ENCODE measurements at places on chromosomes 12 and 14.

DNA sequence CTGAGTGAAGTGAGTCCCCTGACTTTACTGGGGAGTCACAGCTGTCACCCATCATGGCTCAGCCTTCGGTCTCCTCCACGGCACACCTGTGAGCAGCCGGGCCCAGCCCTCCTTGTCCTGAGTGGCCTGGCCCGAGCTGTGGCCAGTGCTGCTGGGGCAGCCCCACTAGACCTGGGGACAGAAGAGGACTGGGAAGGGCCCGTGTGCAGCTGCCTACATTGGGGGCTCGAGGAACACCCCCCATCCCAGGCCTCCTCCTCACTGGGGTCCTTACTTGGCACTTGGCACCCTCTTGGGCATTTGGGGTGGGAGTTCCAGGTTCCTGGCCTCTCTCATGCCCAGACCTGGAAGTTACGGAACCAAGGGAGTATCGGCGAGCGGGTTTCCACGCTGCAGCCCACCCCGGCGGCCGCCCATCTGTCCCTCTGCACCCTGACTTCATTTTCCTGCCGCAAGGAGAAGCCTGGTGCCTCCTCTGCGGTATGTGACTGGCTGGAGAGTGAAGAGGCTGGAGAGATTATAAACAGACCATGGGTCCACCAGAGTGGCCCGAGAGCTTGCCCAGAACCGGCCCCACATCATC lies 179.7 kb downstream of the KIF26A start:
- no peak for DNase-seq

DNA sequence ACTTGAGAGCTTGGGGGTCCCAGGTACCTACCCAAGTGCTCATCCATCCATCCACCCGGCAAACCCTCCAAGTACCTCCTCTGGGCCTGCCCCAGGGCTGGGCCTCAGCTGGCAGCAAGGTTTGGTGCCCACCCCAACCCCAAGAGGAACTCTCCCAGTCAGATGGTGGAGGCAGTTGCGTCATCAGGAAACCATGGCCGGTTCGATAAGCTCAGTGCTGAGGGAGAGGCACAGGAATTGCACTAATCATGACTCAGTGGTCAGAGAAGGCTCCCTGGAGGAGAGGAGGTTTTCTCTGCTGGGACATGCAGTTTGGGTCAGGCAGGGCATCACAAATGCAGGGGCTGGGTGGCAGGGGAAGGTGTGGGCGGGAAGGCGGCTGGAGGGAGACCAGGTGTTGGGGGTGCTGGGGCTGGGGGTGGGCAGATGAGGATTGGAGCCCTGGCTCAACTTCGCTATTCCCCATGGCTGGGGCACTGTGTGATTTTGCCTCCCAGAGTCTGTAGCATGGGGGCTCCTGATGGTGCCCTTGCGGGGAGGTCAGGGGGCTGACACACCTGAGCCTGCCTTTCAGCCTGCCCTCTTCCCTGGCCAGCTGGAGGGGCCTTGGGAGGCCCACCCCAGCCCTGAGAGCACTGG lies 32.2 kb downstream of the SH2B3 start:
- DNase-seq, result no peak

- no peak for DNase-seq
Observed at GRCh38 chr14:94690896-94691659, 78.8 kb downstream of the GSC start.

DNA sequence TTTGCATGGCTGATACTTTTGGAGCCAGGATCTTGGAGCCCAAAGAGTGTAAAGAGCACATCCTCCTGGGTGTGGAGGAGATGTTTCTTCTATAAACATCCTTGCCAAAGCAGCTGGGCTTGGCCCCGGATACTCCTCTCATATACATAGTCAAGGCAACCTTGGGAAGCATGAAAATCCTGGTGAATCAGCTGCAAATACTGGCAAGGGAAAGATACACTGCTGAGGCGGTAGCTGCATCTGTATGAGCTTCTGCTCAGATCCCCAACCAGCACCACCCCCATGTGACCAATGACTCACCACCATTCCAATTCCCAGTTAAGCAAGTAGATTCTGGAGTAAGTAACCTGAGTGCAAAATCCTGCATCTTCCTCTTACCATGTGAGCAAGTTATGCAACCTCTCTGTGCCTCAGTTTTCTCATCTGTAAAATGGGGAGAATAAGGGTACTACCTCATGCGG lies 567.4 kb downstream of the MED13L start:
- DNase-seq, result no peak

GRCh38 chr14:103315351-103315911 lies 18.6 kb upstream of the EIF5 start:
- no peak for DNase-seq

DNA sequence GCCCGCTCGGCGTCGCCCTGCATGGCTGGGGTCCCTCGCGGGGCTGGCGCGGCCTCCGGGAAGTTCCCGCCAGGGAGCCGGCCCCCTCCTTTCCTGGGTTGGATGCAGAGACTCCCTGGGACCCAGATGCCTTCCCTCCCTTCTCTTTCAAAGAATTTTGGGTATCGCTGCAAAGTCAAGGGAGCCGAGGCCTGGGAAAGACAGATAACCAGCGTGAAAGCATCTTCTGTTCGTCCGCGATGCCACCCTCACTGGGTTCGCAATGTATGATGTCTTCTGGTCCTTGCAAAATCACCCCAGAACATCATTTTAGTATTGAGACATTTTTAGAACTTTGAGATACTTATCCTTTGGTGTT lies 451 bp downstream of the IRAK3 start:
- no peak for DNase-seq

GRCh38 chr12:867905-868304 lies 81.6 kb downstream of the RAD52 start:
- DNase-seq, result no peak

- DNase-seq, result no peak
Observed at GRCh38 chr12:97132270-97132669, 225.2 kb downstream of the NEDD1 start.

- DNase-seq, result peak; percentile 49
Observed at GRCh38 chr12:92288561-92288960, 142.9 kb upstream of the BTG1 start.

DNA sequence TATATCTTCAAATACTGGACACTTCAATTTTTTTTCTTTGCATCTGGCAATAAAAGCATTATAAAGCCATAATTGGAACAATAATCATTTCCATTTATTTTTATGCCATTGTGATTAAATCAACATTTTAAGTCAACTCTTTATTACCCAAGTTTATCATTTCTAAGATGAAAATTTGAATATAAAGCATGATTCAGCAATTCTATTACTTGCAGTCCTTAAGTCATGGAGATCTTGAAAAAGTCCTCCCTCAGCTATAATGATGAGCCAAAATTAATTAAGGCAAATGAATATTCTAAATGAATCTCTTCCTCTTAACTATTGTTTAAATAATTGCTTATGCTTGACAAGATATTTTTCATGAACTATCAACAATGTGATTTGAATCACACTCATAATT lies 65.7 kb downstream of the LIN7A start:
- no peak for DNase-seq

- DNase-seq, result no peak
Observed at GRCh38 chr12:38669081-38669480, 236.3 kb downstream of the CPNE8 start.

- no peak for DNase-seq
Observed at GRCh38 chr12:56928262-56928661, 5.9 kb downstream of the SDR9C7 start.

DNA sequence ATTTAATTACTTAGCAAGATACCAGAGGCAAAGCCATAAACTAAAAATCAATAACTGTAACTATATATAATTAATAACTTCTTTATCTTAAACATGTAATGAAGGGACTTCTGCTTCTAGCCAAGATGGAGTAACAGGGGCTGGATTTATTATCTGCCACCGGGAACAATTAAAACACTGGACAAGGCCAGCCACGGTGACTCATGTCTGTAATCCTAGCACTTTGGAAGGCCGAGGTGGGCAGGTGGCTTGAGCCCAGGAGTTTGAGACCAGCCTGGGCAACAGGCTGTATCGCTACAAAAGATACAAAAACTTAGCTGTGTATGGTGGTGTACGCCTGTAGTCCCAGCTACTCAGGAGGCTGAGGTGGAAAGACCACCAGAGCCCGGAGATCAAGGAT lies 113.6 kb downstream of the TAOK3 start:
- no peak for DNase-seq

- no peak for DNase-seq
Observed at GRCh38 chr12:79347866-79348265, 342.9 kb downstream of the PAWR start.

GRCh38 chr12:46555406-46555852 lies 182.9 kb upstream of the SLC38A2 start:
- DNase-seq, result no peak

GRCh38 chr14:53651096-53651740 lies 305.4 kb downstream of the BMP4 start:
- no peak for DNase-seq

- DNase-seq, result no peak
Observed at GRCh38 chr12:85759091-85759490, 77.1 kb downstream of the RASSF9 start.

- DNase-seq, result no peak
Observed at GRCh38 chr14:92633274-92633616, 115.2 kb downstream of the LGMN start.

DNA sequence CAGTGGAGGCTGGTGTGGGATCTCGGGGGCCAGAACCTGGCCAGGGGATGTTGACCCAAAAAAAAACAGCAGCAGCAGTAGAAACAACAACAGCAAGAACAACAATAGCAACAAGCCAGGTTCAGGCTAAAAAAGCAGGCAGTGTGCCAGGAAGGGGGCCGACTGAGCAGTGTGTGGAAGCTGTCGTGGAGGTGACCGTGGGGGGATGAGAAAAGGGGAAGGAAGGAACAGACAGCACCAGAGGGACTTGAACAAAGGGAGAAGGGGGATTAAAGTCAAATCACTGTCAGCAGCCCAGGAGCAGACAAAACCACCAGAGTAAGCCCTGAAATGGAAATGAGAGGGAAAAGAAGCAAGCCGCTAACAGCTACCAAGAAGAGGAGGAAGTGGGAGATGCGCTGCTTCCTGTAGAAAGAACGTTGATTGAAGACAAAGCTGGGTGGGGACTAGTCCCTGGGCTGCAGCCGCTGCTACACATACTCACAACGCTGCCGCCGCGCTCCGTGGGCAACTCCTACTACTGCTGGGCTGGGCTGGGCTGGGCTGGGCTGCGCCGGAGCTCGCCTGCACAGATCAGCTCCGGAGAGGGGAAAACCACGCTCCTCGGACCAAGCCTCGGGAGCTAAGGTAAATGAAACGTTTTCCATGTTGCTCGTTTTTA lies at the start of gene GNG2:
Gene GNG2, plus strand, starts transcription at position 449 of the 661 bp plus-strand sequence. CDS start 90,067 bp downstream, outside the sequence.
- DNase-seq, result peak; percentile 60

- no peak for DNase-seq
Observed at GRCh38 chr12:7859552-7859951, 13.2 kb downstream of the SLC2A14 start.

- DNase-seq, result no peak
Observed at GRCh38 chr12:71627438-71628002, 36.1 kb downstream of the ZFC3H1 start.

GRCh38 chr14:59046746-59047145 lies 141.7 kb upstream of the DAAM1 start:
- DNase-seq, result no peak

GRCh38 chr14:76786601-76787000 lies 25.3 kb downstream of the VASH1 start:
- peak; percentile 54 for DNase-seq

DNA sequence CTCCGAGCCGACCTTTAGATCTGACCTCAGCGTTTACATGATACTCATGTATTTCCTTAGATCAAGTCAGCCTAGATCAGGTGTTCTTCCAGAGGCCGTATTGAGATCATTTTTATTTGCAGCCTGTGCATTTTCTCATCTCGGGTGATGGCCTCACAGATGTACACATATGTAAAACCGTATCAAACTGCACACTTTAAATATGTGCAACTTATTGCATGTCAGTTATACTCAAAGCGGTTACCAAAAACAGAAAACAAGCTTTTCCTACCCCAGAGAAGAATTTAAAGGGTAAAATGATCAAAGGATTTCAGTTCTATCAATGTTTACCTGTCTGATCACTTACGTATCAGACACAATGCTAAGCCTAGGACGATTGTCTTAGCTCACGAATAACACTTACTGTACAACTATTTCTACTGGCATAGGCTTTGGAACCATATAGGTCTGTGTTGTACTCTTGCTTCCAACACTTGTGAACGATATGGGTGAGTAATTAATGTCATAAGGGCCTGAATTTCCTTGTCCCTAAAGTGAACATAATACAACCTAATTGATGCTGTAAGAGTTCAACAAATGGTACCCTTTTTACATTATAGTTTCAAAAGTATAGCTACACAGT lies 628 bp upstream of the LLPH start:
- no peak for DNase-seq

DNA sequence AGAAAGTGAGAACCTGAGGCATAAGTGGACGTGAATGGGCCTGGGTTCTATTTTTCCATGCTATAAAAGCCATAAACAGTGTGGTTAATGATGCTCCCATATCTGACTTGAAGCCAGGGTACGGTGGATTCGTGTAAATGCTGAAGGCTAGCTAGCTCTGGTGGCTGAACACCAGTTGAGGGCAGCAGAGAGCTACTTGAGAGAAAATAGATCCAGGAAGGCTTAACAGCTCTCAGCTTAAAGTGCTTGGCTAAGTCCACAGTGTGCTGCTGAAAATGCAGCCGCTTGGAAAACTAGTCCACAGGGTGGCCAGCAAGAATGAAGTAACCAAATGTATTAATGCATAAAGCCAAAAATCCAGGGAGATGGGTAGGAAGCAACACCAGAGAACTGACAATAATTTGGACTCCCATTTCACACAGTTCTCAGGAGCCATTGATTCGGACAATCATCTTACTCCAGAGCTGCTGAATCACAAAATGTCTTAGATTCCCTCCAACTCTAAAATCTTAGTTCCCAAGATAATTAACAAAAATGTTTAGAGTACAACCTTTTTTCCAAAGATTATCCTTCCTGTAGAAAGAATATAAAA lies 15.0 kb upstream of the FOXG1 start:
- DNase-seq, result peak; percentile 34

DNA sequence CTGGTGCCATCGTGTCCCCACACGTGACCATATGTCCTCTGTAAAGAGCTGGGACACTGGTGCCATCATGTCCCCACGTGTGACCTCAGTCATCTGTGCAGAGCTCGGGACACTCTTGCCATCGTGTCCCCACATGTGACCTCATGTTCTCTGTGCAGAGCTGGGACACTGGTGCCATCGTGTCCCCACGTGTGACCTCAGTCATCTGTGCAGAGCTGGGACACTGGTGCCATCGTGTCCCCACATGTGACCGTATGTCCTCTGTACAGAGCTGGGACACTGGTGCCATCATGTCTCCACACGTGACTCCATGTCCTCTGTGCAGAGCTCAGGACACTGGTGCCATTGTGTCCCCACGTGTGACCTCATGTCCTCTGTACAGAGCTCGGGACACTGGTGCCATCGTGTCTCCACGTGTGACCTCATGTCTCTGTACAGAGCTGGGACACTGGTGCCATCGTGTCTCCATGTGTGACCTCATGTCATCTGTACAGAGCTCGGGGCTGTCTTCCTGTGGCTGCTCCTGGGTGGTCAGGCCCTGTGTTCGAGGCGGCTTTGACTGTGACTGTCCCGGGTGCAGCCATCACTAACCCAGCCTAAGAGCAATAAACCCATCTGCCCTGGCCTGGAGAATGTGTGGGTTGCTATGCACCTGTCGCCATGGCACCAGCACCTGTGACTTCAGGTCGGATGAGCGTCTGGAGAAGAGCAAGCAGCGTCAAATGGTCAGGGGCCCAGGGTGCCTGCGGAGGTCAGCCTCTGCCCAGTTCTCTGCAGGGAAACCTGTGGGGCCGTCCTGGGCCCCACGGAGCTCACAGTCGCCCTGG lies 334.4 kb downstream of the ADGRD1 start:
- no peak for DNase-seq

- no peak for DNase-seq
Observed at GRCh38 chr12:75437564-75437963, 43.0 kb upstream of the GLIPR1 start.
